NCI-H2081 treated with DMSO at 0.1 percent for 48 hours (cell line): ENCODE measurements at places on chromosomes 11 and 22.

DNA sequence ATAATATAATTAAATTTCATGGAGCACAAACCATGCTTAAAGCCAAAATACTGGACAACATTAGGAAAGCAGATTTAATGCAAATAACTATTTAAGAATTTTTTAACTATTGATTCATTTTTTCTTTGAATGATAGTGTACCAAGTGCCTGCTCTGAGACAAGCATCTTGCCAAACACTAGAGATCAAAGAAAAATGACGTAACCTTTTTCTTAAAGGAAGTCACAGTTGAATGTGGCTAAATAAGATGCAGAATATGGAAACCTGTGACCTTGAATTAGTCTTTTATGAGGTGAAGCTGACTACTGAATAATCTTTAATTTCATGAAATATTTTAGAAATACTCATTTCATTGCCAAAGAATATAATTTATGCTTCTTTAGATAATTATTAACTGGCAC lies 104.0 kb downstream of the MSANTD4 start:
- DNase-seq, result no peak

DNA sequence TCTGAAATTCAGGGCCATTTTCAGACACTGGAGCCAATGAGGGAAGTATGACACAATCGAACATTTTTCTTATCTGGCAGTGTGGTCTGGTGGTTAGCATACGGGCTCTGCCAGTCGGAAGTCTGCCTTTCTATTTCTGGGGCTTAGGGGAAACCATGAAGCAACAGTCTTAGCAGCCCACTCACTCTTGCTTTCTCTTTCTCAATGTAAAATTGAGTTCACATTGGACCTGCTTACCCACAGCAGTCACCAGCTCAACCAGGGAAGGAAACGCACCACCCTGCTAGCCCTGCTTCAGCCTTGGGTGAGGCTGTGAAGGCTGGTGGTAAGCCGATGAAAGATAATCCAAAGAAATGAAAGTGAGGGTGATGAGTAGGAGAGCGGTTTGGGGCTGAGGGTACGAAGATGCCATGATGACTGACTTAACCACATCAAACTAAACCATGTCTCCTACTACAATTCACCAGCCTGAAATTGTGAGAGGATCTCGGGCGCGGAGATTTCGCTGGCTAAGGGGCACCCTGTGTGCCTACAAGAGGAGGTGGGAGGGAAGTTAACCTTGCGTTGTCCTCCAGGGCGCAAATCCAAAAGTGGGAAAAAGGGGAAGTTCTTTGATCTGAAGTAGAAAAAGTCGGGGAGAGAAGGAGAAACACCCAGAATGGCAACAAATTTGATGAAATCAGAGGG lies 2.0 kb upstream of the LMO2 start:
- DNase-seq, result no peak

- no peak for DNase-seq
Observed at GRCh38 chr11:11313426-11313825, 39.6 kb downstream of the CSNK2A3 start.

DNA sequence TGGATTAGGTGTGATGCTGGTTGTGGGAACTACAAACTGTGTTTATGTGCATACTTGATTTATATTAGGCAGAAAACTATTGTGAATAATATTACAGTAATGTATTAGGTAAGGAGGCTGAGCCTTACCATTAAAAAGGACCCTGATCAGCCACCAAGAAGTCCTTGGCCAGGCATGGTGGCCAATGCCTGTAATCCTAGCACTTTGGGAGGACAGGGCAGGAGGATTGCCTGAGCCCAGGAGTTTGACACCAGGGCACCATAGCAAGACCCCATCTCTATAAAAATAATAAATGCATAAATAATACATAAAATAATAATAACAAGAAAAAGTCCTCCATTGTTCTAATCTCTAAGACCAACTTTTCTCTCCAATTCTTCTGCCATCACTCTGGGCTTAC lies 3.2 kb upstream of the ZBED5 start:
- no peak for DNase-seq

DNA sequence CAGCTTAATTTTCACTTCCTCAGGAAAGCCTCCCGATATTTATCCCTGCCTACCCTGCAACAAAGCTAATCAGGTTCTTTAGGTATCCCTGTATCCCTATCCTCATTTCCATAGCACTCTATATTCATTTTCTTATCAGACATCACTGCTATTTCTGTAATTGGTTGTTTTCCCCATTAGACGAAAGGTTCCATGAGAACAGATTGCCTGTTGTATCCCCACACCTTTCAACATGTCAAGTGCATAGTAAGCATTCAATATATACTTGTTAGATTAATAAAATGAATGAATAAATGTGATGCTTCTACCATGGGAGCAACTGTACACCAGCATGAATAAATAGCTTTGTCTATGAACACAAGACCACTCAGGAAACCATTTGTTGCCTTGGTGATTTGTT lies 499.8 kb downstream of the DLG2 start:
- DNase-seq, result no peak

- no peak for DNase-seq
Observed at GRCh38 chr11:104078995-104079394, 42.6 kb downstream of the DDI1 start.

- peak; percentile 85 for DNase-seq
Observed at GRCh38 chr11:122101625-122102291, 14.3 kb downstream of the BLID start.

DNA sequence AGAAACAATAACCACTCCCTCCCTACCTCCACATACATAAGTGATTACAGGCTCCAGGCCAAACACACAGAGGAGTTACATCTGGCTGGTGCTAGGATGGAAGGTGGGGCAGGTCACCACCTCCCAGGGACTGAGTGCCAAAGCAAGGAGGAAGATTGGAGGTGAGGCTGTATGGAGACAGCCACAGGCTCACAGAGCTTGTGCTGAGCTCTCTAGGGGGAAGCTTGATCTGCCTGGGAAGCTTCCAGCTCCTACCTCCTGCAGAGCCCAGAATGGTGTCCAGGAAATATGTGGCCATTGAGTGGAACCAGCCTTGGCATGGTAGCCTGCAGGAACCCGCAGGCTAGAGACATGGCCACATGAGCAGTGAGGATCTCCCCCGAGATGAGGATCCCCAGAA lies 3.6 kb upstream of the MED15 start:
- no peak for DNase-seq

DNA sequence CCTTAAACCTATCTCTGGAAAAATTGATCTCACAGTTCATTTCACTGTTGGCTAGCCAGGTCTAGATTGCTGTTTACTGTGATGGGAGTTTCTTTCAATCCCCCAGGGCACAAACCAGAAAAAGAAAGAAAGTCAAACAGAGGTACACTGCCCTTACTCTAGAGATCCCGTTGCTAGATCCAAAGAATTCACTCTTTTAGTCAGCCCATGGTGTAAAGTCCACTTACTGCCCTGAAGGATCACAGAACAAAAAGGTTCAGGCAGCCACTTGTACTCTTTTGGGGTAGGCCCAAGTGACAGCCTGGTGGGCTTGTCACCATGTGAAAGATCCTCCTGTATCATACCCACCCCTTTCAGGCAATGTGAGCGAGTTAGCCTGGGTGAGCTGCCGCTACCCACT lies 162.6 kb upstream of the CCDC179 start:
- DNase-seq, result no peak

- peak; percentile 5 for DNase-seq
Observed at GRCh38 chr11:95652002-95652472, 137.5 kb downstream of the FAM76B start.

- DNase-seq, result no peak
Observed at GRCh38 chr22:41327124-41327523, 25.8 kb downstream of the ZC3H7B start.

DNA sequence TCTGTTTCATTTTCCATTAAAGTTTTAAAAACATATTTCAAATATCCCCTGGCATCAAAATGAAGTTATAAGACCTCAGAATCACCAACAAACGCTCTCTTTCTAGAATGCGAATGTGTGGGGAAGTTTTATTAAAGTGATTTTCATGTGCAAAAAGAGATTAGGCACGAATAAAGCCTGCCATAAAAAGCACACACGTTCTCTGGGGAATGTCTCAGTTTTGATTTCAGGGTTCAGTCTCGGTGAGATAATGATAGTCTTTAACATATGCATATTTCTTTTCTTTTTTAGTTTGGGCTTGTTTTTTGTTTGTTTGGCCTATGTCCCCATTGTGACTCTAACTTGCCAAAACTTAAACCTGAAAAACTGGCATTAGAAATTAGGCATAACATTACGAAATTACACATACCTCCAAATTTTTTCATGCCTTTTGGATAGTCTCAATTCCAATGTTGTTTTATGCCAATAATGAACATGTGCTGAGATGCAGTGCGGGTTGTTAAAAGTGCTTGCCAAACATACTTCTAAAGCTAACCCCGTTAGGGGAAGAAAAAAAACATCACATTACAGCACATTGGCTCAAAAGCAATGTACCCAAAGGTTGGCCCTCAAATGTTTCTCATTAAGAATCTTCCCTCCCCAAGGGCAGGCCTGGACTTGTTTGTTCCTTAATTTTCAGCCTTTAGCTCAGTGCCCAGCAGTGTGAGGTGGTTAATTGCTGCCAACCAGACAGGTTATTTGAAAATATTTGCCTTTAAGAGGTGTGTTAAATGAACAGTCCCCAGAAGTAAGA lies 33.2 kb upstream of the FBLN1 start:
- DNase-seq, result no peak

GRCh38 chr11:70472240-70472639 lies 73.9 kb downstream of the CTTN start:
- DNase-seq, result no peak

DNA sequence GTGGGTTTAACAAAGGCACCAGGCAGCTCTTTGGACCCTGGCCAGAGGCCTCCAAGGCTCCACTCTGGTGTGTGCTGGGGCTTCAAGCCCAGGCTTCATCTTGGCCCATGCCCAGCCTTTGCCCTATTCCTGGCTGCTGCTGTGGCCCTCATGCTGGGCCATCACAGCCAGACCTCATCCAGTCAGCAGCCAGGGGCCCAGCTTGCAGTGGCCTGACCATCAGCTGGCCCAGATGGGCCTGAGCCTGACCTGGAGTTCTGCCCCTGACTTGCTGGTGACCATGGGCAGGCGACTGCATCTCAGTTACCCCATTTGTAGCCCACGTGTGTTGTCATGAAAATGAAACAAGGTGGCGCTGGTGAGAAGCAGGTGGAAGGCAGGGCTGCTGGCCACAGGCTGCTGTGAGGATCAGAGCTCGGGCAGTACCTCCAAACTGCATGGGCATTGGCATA lies 76.1 kb downstream of the MED15 start:
- DNase-seq, result no peak

- DNase-seq, result no peak
Observed at GRCh38 chr11:96207459-96208449, 135.2 kb downstream of the MAML2 start.

GRCh38 chr11:11725438-11725837 lies 103.6 kb upstream of the GALNT18 start:
- DNase-seq, result no peak

DNA sequence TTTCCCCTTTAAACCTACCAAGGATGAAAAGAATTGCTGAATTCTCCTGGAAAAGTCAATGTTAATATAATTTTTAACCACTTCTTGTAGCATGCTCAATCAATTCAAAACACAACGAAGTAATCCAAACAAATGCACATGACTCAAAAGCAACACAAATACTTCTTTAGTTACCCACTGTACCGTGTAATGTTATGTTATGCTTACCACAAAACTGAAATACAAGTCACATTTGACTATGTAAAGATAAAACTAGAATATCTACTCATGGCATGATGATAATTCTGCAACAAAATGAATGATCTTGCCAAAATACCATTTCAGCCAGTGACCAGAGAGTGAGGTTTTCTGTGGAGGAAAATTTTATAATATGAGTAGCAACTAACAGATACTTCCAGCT lies 587.0 kb downstream of the DLG2 start:
- no peak for DNase-seq
